ENCODE measurements at places on chromosomes 3 and 15.

DNA sequence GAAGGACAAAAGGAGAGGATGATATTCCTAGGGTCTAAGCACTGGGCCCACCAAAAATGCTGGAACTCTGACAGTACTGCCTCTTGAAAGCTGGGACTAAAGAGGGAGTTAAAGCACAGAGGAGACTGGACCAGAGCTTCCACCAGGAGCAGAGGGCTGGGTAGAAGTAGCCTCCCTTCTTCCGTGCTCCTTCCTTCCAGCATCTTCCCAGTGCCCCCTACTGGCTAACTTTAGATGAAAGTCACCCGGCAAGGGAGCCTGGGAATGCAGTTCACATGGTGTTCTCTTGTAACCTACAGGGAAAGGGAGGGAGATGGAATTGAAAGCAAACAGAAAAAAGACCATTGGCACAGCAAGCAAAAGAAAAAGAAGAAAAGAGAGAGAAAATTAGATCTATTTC is 106.1 kb upstream of the COL8A1 start:
- no peaks in the 10 kb centered on the region for H3K27me3 ChIP-seq
- H3K27ac ChIP-seq = peak overlapping the region; percentile 5
- H3K4me3 ChIP-seq = no peak overlapping the region
- no peaks in the 10 kb centered on the region for H3K4me1 ChIP-seq
- H3K36me3 ChIP-seq = no peaks in the 10 kb centered on the region
- peak; percentile 88 for DNase-seq

DNA sequence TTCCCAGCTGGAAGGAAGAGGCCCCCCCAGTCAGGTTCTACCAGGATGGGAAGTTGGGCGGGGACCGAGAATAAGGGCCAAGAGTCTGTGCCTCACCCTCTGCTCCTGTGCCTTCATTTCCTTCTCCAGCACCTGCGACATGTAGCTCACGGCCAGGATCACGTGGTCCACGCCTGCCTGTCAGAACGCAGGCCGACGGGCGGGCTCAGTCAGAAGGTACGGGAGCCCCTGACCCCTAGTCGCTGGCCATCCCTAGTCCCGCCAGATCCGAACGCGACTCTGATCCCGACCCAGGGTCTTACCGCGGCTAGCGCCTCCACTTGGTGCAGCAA is 489 bp downstream of the GMPPB start:
- H3K27me3 ChIP-seq = no peaks in the 10 kb centered on the region
- peak overlapping the region; percentile 84 for H3K27ac ChIP-seq

DNA sequence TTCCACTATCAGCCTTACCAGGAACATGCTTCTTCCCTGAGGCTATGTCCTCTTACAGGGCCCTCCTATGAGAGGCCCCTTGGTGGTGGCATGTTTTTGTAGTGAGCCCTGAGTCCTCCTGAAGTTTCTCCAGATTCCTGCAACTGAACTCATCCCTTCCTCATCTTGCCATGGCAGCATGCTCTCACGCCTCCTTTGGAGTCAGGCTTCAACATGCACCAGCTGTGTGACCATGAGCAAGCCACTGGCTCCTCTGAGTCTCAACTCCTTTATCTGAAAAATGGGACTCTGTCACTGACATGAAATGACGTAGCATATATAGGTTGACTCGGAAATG is 216.3 kb upstream of the TLE3 start:
- no peaks in the 10 kb centered on the region for H3K36me3 ChIP-seq
- H3K4me1 ChIP-seq = no peaks in the 10 kb centered on the region
- no peaks in the 10 kb centered on the region for H3K27me3 ChIP-seq
- H3K4me3 ChIP-seq = no peak overlapping the region

- H3K36me3 ChIP-seq = no peaks in the 10 kb centered on the region
- H3K27ac ChIP-seq = no peak overlapping the region
- no peak for DNase-seq
- H3K4me1 ChIP-seq = no peaks in the 10 kb centered on the region
- H3K4me3 ChIP-seq = no peak overlapping the region
Measured at GRCh38 chr3:46661776-46662766, 31.4 kb downstream of the ALS2CL start.

GRCh38 chr3:127799476-127800222 is 22.7 kb downstream of the MGLL start:
- H3K4me3 ChIP-seq = no peak overlapping the region
- no peaks in the 10 kb centered on the region for H3K27me3 ChIP-seq
- peak; percentile 93 for DNase-seq
- peaks cover 54% of the 10 kb centered on the region for H3K4me1 ChIP-seq

DNA sequence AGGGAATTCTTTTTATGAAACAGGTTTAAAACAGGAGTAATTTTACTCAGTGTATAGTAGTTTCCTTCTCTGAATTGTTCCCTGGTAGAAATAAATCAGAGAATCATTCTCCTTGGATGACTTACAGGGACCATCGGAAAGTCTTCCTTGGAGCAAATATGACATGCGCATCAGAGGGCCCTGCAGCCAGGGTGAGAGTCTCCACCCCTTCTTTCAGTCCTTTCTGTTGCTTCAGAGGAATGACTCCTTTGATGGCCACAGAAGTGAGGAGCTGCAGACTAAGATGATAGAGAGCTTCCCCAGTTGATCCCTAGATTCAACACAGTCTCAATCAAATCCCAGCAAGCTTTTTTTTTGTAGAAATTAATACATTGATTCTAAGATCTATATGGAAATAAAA is 294.8 kb upstream of the UMPS start:
- H3K4me1 ChIP-seq = peaks cover 6% of the 10 kb centered on the region
- no peaks in the 10 kb centered on the region for H3K27me3 ChIP-seq
- H3K27ac ChIP-seq = no peak overlapping the region
- H3K36me3 ChIP-seq = no peaks in the 10 kb centered on the region
- H3K4me3 ChIP-seq = no peak overlapping the region

DNA sequence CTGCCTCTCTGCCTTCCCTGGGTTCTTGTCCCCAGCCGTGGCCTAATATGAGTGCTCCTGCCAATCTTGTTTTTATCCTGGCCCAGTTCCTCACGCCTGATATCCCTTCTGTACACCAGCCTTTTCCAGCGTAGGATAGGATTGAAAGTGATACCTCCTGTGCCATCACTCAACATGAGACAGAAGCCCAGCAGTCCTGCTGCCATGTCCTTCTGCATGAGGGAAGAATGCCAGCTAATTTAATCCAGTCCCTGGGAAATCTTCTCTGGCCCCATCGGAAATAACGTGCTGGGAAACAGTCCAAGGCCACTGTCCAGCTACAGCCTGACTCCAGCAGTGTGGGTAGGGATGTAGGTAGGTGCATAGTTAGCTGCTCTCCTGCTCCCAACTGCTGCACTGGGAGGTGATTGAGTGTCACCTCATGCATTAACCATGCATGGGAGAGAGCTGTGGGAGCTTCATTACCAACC is 92.0 kb upstream of the TPM1 start:
- no peak overlapping the region for H3K27ac ChIP-seq
- no peak overlapping the region for H3K4me3 ChIP-seq
- DNase-seq = no peak
- peaks cover 9% of the 10 kb centered on the region for H3K27me3 ChIP-seq
- H3K4me1 ChIP-seq = no peaks in the 10 kb centered on the region
- no peaks in the 10 kb centered on the region for H3K36me3 ChIP-seq

DNA sequence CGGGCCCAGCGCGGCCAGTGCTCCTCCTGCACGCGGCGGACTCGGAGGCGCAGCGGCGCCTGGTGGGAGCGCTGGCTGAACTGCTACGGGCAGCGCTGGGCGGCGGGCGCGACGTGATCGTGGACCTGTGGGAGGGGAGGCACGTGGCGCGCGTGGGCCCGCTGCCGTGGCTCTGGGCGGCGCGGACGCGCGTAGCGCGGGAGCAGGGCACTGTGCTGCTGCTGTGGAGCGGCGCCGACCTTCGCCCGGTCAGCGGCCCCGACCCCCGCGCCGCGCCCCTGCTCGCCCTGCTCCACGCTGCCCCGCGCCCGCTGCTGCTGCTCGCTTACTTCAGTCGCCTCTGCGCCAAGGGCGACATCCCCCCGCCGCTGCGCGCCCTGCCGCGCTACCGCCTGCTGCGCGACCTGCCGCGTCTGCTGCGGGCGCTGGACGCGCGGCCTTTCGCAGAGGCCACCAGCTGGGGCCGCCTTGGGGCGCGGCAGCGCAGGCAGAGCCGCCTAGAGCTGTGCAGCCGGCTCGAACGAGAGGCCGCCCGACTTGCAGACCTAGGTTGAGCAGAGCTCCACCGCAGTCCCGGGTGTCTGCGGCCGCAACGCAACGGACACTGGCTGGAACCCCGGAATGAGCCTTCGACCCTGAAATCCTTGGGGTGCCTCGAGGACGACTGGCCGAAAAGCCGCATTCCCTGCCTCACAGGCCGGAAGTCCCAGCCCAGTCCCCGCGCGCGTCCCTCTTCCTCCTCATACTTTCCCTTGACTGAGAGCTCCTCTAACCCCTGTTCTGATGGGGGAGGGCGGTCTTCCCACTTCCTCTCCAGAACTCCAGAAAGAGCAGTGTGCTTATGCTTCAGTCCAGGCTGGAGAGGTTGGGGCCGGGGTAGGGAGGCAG is 1.4 kb upstream of the IL17RC start:
- H3K4me3 ChIP-seq = no peak overlapping the region
- peaks cover 13% of the 10 kb centered on the region for H3K4me1 ChIP-seq
- H3K27ac ChIP-seq = no peak overlapping the region
- DNase-seq = peak; percentile 50

DNA sequence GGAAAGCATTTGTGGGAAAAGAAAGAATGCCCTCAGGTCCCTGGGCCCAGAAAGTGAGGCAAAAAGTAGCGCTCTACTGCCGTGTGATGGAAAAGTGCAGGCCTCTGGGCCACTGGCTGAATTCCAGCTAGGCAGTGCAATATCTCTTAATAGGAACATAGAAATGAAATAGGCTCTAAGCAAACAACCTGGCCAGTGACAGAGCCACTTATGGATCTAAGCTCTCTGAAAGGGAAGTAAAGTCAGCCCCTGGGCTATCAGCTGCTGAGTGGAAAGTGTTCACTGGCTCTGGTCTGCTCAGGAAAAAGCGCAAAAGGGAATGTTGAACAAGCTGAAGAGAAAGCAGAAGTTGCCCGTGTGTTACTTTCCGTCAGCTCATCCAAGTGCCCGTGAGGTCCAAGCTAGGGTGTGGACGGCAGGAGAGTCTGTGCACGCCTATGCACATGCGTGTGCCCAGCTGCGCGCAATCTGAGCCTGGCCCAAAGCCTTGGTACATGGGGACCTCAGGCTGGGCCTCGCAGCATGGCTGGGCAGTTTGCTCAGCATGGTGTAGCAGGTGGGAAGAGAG is 74.0 kb upstream of the RAD18 start:
- no peak overlapping the region for H3K27ac ChIP-seq
- no peaks in the 10 kb centered on the region for H3K27me3 ChIP-seq
- H3K4me3 ChIP-seq = no peak overlapping the region
- H3K4me1 ChIP-seq = no peaks in the 10 kb centered on the region
- no peaks in the 10 kb centered on the region for H3K36me3 ChIP-seq
- DNase-seq = no peak

- no peak overlapping the region for H3K4me3 ChIP-seq
- no peaks in the 10 kb centered on the region for H3K36me3 ChIP-seq
- H3K27ac ChIP-seq = no peak overlapping the region
- DNase-seq = no peak
- H3K4me1 ChIP-seq = peaks cover 4% of the 10 kb centered on the region
Measured at GRCh38 chr15:101459579-101460300, 29.8 kb downstream of the PCSK6 start.

- H3K4me3 ChIP-seq = no peak overlapping the region
- H3K27me3 ChIP-seq = peaks cover 16% of the 10 kb centered on the region
- no peaks in the 10 kb centered on the region for H3K4me1 ChIP-seq
- DNase-seq = no peak
- no peaks in the 10 kb centered on the region for H3K36me3 ChIP-seq
Measured at GRCh38 chr15:74055804-74056203, 26.5 kb downstream of the GOLGA6A start.

- H3K36me3 ChIP-seq = no peaks in the 10 kb centered on the region
- H3K4me3 ChIP-seq = no peak within 1 kb of the TSS
Measured at GRCh38 chr3:46208167-46208704, at the start of gene CCR1. CCR1 (minus strand) TSS chr3:46208313; CDS start chr3:46204313, 4,000 bp downstream.
